ENCODE measurements at places on chromosomes 16 and 17. TPM values are rescaled to one million over a fixed set of nuclear protein-coding genes. Genes with fewer than 3 reads are reported as not detected.

The RTN4RL1 gene
- 0.10 TPM for total RNA-seq

The CMTM1 gene
- total RNA-seq, result 3.0 TPM

The PERCC1 gene
- not detected for total RNA-seq

The RSKR gene
- 11.3 TPM for total RNA-seq

Data from GM12878 (cell line).